ENCODE measurements at places on chromosomes 16 and 17. TPM values are rescaled to one million over a fixed set of nuclear protein-coding genes. Genes with fewer than 3 reads are reported as not detected.

- no peak for DNase-seq
Observed at GRCh38 chr17:37344519-37344918, 31.3 kb upstream of the C17orf78 start.

DNA sequence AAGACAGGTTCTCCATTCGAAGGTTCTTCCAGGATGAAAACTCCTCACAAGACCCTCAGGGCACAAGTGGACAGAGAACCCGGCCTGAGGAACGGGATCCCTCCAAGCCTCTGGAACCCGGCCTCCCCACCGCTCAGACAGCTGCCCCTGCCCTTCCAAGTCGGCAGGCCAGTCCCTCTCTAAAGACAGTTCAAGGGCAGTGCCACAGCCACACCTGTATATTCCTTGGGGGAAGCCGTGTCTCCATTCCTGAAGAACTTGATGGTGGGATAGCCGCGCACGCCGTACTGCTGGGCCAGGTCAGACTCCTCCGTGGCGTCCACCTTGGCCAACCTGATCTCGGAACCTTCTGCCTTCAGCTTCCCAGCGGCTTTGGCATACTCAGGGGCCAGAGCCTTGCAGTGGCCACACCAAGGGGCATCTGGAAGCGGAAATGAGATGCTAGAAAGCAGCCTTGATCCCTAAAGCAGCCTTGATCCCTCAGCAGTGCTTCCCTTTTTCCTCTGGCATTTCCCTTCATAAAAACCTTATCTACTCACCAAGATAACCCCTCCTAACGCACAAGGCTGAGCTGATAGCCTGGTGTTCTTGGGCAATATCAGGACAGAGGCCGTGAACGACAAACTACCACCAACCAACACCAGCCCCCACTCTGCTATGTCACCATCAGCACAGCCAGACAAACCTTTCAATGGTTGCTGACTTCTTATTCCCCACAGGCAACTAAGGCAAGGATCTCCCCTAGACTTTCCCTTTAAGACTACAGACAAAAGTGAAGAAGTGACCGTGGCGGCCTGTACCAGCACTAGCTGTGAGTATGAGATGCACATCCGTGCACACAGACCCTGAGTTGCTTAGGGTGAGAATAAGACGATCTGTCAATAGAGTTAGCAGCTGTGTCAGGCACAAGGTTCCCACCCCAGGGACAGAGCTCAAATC, 1.1 kb downstream of the P4HB start:
- DNase-seq, result no peak

DNA sequence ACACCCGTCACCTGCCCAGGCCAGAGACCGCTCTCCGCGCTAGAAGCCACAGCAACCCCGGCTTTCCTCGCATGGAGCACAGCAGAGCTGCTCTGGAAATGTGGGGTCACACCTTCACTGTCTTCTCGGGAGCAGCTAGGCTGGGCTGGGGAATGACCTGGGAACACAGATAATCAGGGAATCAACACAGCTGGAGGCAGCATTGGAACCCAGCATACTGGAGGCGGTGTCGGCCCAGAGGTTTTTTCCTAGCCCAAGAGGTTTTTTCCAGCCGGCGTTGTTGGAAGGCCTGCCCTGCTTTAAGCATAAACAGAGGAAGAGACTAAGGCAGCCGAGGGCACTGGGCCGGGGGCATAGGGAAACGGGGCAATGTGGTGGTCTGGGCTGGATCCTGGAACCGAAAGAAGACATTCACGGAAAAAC, 791 bp upstream of the PLD6 start:
- no peak for DNase-seq

DNA sequence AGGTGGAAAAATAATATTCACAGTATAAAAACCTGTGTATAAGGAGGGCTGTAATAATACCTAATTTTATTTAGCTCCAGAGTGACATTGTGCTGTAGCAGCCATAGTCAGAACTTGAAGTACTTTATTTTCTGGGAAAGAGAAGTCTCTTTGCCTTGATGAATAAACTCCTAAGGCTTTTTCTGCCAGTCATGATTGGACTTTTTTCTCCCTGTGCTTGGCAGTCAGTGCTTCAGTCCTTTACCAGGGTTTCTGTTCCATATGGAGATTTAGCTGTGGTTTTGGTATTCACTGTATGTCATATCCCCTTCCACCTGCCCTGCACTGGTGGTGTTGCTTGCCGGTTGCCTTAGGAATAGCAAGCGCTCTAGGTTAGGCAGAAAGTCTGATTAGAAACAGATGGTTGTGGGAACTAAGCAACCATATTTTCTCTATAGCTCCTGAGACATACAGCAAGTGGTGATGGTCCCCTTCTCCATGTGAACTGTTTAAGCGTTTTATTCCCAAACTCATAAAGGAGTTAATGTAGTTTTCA, 24.7 kb downstream of the DDX42 start:
- DNase-seq, result no peak

DNA sequence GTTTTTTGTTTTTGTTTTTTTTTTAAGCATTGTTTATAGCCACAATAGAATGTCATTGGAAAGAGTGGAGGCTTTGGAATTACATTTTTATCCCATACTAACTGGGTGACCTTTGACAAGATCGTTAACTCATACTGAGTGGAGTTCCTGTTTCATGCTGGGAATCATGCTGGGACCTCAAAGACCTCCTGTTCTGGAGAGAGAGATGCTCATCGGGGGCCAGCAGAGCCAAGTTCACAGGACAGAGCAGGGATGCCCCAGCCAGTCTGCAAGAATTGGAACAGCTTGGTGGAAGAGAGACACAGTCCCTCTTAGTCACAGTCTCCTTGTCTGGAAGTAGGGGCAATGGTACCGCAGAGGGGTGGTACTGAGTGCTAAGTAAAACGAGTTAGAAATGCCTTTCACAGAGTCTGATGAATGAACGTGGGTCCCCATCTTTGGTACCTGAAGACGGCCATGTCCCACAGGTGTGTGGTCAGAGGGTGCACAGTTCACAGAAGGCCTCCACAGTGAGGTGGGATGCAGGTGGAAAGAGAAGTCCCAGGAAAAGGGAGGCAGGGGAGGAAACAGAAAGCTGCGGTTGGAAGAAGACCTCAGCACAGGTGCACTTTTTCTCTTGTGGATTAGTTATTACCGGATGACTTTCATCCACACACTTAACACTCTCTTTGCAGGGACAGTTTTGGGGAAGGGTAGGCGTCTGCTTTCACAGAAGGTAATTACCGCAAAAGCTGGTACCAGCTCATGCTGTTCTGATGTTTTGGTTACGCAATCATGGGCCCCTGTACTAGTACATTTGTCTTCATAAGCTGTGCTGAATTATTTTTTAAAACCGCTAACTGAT, 147.8 kb downstream of the PRKCA start:
- no peak for DNase-seq

DNA sequence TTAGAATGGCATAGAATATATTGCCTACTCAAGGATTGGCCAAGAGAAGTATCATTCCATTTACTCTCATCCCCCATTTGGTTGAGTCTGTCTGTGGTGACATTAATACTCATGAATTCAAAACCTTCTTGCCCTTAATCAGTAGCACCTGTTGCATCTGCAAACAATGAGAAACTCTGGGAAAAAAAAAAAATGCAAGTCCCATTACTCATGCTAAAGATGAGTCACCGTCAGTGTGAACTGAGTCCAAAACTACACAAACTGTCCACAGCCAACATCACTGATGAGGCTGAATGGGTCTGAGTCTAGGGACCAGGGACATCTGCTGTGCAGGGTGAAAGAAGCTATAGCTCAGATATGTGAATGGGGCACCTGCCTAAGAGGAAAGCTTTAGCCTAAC, 96.9 kb upstream of the ADAMTS18 start:
- DNase-seq, result no peak

DNA sequence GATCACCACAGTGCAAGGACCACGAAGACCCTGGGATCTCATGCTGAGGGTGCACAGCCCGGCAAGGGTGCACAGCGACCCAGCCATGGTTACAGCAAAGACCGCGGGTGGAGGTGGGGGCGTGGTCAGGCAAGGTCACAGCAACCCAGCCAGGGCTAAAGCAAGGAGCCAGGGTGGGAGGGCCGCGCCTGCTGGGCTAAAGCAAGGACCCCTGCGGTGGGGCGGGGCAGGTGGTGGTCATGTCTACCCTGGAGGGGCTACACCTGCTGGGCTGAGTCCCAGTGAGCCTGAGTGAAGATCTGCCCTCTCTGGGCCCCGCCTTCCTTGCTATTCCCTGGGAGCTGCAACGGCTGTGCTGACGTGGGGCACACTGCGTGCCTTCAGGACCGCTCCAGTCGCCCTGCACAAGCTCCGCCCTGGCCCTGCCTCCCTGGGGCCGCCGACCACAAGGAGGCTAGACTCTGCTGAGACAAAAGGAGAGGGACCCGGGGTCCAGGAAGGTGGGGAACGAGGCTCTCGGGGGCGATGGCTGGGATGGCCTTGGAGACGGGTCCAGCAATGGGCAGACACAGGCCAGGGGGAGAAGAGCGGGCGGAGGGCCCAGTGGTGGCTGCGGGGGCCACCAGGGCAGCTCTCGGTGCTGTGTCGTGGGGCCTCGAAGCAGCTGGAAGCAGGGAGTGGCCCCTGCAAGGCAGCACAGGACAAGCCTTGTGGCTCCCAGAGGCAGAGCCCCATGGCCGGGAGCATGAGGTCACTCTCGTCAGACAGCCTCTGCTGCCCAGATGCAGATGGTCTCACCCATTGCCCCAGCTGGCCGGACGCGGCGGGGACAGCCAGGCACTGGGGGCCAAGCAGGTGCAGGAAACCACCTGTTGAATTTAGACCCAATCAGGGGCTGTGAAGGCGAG, 52.8 kb downstream of the CBFA2T3 start:
- no peak for DNase-seq

DNA sequence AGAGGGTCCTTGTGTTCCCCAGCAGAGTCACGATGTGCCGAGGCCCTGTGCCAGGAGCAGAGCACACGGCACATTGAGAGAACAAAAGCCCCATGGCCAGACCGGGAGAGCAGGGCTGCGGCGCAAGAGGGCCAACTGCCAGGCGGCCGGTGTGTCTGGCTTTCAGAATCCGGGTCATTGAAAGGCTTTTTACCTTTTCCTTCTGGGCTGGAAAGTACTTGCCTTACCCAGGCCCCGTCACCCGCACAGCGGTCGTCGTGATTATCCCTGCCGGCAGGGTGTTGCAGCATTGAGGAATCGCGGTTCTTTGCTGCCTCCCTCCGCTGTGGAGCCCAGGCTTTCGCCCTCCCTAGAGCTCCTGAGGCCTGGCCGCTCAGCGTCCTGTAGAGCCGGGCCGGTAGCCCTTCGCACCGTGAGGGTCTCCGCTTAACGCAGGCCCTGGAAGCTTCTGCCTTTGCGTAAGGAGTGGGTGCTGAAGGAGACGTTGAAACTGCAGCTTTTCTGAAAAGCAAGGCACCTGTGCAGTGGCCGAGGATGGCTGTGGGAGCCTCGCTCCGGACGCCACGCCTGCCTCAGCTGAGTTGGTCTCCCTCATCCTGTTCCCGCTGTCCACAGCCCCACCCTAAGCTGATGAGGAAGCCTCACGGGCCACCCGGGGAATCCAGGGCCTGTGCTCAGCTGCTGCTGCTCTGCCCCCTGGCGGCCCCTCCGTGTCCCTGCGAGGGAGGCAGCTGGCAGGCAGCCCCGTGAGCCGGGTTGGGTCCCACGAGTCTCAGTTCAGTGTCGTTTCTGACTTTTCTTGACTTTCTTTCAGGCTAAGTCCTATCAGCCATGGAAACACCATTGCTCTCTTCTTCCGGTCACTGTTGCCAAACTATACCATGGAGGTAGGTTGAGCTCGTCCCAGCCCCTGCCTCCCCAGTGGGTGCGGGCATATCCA, 8.6 kb upstream of the MC1R start:
- DNase-seq, result peak; percentile 53

DNA sequence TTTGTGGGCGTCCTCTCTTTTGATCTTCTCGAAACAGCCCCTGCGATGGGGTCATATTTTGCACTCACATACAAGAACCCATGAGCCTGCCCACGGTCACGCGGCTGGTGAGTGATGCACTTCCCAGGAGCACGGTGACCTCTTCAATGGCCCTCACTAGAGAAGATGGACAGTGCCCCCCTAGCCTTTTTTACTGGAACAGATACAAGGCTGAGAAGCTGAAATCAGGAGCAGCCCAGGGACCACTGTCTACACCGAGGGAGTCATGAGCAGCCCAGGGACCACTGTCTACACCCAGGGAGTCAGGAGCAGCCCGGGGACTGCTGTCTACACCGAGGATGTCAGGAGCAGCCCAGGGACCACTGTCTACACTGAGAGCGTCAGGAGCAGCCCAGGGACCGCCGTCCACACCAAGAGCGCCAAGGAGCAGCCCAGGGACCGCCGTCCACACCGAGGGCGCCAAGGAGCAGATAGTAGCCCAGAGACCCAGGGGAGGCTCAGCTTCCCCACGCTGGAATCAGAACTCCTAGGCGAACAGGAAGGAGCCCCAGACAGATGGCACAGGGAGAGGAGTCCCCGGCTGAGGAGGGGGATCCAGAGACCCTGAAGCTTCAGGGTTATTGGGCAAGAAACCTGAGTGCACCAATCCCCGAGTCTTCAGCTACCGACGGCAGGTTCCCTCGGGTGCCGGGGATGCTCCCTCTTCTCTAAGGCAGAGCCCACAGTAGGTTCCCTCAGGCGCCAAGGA, 23.7 kb downstream of the ACSF3 start:
- no peak for DNase-seq

- DNase-seq, result no peak
Observed at GRCh38 chr16:67016681-67017420, 12.1 kb upstream of the CBFB start.

GRCh38 chr17:11935734-11936406, 61.4 kb downstream of the ZNF18 start:
- no peak for DNase-seq

DNA sequence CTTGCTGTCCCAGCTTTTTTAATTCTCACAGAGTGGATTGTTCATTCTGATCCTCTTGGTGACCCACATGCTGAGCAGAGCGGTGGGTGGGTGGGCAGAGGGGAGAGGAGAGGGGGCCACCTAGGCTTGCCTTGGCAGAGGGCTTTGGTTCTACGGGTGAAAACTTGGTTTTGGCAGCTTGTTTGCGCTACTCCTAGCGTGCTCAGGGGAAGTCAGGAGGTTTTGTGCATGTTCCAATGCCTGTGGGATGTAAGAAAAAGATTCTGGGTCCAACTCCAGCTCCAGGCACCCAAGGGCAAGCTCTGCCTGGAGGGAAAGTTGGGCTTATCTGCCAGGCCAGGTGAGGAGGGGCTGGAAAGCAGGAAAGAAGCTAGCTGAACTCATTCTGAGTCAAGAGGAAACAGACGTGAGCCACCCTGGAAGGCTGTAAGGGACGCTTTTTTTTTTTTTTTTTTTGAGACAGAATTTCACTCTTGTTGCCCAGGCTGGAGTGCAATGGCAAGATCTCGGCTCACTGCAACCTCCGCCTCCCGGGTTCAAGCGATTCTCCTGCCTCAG, 169.1 kb downstream of the WSCD1 start:
- DNase-seq, result no peak

DNA sequence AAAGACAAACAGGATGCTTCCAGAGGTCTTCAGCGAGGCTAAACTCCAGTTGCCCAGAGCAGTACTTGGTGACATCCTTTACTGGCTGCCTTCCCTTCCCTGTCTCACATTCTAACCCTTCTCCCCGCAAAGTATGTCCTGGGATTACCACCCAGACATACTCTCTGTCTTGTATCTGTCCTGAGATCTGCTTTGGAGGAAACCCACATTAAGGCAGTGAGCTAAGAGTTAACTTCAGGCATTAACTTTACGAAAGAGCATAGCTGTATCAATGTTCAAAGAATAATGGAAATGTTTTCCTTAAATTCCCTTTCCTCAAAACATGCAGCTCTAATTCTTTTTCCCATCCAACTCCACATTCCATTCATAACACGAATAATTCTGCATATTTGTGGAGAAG, 385.2 kb downstream of the NPIPA8 start:
- no peak for DNase-seq

The PIK3R6 gene
- 2.9 TPM for total RNA-seq

The PPY gene
- total RNA-seq, result not detected

The HCRT gene
- not detected for total RNA-seq

The FSCN2 gene
- total RNA-seq, result 3.2 TPM

The SLC2A4 gene
- total RNA-seq, result 2.6 TPM

The SNX11 gene
- total RNA-seq, result 14.2 TPM

The MYL4 gene
- not detected for total RNA-seq

The FOXN1 gene
- total RNA-seq, result not detected

Measured in breast epithelium (tissue), 4 donors.